ENCODE measurements at places on chromosomes 16 and 17. TPM values are rescaled to one million over a fixed set of nuclear protein-coding genes. Genes with fewer than 3 reads are reported as not detected.

- DNase-seq: no peak
Observed at GRCh38 chr16:1003391-1004347, 22.1 kb downstream of the SOX8 start.

DNA sequence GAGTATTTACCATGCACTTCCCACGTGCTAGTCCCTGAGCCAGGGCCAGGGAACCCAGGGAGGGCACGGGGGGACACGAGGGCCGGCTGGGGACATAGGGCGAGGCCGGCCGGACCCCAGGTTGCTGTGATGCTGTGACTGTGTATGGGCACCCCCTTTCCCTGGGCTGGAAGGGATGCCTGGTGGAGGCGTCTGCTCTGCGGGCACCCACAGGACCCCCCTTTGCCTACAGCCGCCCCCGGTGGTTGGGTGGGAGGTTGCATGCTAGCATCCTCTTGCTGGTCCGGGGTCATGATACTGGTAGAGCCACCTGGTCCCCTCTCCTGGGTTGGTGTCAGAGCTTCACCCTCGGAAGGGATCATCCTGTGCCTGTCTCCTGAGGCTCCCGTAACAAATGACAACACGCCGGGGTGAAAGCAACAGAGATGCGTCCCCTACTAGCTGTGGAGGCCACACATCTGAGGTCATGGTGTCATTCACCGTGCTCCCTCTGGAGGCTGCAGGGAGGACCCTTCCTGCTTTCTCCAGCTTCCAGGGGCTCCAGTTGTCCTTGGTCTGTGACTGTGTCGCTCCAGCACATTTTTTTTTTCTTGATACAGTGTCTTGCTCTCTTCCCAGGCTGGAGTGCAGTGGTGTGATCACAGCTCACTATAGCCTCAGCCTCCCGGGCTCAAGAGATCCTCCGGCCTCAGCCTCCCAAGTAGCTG, 3.1 kb upstream of the CIAO3 start:
- no peak for DNase-seq

DNA sequence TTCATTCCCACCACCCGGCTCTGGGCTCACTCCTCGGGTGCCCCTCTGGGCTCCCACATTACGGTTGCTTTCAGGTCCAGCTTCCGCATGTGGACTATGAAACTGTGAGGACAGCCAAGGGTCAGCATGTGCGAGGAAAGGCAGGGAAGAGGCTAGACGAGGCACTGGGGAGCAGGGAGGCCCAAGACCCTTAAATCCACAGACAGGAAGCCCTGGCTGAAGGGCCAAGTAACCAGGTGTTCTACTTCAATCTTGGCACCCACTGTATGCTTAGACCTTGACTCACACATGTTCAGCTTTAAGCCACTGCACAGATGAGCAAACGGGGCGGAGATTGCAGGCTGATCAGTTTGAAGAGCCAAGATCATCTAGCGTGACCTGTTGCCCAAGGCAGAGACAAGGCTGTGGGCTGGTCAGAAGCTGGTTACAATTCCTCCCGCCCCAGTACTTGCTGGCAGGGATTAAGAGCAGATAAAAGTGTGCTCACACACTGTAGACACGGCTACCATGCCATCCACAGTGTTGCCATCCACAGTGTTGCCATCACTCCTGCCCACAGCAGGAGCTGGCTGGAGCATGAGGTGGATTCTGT, at the start of gene CES4A:
Gene CES4A (plus strand): TSS at position 393 of the 592 bp plus-strand sequence. CDS start 184 bp downstream, at position 577.
- no peak for DNase-seq

GRCh38 chr16:69408475-69408874, 15.9 kb upstream of the CYB5B start:
- DNase-seq: no peak

Gene HBZ
- not detected for polyA plus RNA-seq

Data from kidney (tissue), 22 donors.